SJCRH30 (cell line): ENCODE measurements at places on chromosomes 5 and 9. TPM values are rescaled to one million over a fixed set of nuclear protein-coding genes. Genes with fewer than 3 reads are reported as not detected.
A peak's percentile ranks its signal among the peaks of the same experiment; 100 is the strongest.

GRCh38 chr9:80383331-80383730 is 811.6 kb downstream of the TLE4 start:
- H3K4me1 ChIP-seq, result no peaks in the 10 kb centered on the region
- no peak overlapping the region for H3K4me3 ChIP-seq
- H3K27ac ChIP-seq, result no peak overlapping the region
- no peaks in the 10 kb centered on the region for H3K36me3 ChIP-seq

Gene RNF208
- total RNA-seq, result 0.23 and 0.43 TPM in 2 replicates

Gene ACTBL2
- total RNA-seq, result 0.05 TPM in 1 of 2 replicates, not detected in the other

DNA sequence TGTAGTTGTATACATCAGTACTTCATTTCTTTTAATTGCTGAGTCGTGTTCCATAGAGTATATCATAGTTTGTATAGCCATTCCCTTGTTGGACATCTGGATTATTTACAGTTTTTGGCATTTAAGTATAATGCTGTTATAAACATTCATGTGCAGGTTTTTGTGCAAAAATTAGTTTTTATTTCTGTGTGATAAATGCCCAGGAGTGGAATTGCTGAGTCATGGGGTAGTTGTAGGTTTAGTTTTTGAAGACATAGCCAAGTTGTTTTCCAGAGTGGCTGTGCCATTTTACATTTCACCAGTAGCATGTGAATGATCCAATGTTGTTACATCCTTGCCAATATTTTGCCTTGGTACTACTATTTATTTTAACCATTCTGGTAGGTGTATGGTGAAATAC is 12.5 kb downstream of the ZNF354B start:
- H3K4me3 ChIP-seq, result no peak overlapping the region
- no peaks in the 10 kb centered on the region for H3K27me3 ChIP-seq
- H3K36me3 ChIP-seq, result peaks cover 85% of the 10 kb centered on the region
- no peak overlapping the region for H3K27ac ChIP-seq
- no peak for DNase-seq

Gene CARTPT
- not detected in 2 replicates for total RNA-seq

Gene FOXD4L5
- total RNA-seq, result 0.33 and 0.59 TPM in 2 replicates

- no peaks in the 10 kb centered on the region; the same call in 1 of the 2 replicates for H3K36me3 ChIP-seq
- no peaks in the 10 kb centered on the region for H3K4me1 ChIP-seq
- no peak for DNase-seq
Measured at GRCh38 chr9:3386753-3387152, 139.0 kb downstream of the RFX3 start.

DNA sequence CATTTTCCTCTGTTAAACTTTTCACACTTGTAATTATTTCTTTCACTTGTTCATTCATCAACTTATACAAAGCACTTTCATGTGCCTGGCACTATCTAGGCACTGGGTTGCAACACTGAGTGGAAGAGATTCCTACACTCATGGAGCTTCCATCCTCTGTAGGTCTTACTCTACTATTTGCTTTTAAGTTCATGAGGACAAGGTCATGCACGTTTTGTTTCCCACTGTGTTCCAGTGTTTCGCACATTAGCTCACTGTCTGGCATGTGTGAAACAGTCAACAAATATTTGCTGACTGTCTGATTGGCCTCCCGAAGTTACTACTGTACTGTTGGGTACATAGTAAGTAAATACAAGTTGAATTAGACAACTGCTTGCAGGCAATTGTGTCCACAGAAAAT is 87.9 kb upstream of the IFNK start:
- no peak overlapping the region for H3K4me3 ChIP-seq
- DNase-seq, result no peak
- no peaks in the 10 kb centered on the region for H3K4me1 ChIP-seq
- H3K27me3 ChIP-seq, result no peaks in the 10 kb centered on the region

Gene APBB3
- total RNA-seq, result 10.2 and 16.9 TPM in 2 replicates

GRCh38 chr5:154015071-154015693 is 23.5 kb downstream of the FAM114A2 start:
- H3K27me3 ChIP-seq, result no peaks in the 10 kb centered on the region
- H3K4me3 ChIP-seq, result no peak overlapping the region
- no peak overlapping the region for H3K27ac ChIP-seq
- H3K36me3 ChIP-seq, result peaks cover 2% of the 10 kb centered on the region; the same call in 1 of the 2 replicates
- no peaks in the 10 kb centered on the region for H3K4me1 ChIP-seq
- DNase-seq, result peak; percentile 6

Gene COL15A1
- 7.5 and 7.6 TPM in 2 replicates for total RNA-seq

DNA sequence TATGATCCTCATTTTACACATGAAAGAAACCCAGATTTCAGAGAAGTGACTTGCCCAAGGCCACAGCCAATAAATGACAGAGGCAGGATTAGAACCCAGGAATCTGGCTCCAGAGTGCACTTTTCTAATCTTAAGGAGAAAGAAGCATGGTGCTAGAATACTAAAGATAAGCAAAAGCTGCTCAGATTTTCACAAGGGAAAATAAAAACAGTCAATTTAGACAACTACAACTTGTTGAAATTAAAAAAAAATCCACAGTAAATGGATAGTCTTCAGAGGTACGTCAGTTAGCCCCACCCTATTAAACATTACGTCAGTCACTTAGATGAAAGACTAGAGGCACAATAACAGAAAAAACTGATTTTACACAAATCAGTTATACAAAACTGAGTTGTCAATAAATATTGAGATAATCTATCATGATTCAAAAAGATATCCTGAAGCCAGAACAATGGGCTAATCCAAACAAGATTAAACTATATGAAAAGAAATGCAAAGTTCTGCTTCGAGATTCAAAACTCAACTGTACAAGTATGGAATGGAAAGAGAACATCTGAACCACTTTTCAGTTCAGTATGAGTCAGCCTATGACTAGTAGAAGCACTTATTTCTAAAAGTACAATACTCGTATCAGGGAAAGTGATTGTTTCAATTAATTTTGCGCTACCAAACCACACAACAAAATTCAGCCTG is 9.3 kb downstream of the TMEM245 start:
- H3K27ac ChIP-seq, result peak overlapping the region; percentile 12; the same call in 1 of the 2 replicates
- no peak overlapping the region for H3K4me3 ChIP-seq
- H3K4me1 ChIP-seq, result peaks cover 42% of the 10 kb centered on the region
- peaks cover 7% of the 10 kb centered on the region for H3K36me3 ChIP-seq

Gene SLC34A3
- total RNA-seq, result 0.06 TPM in 1 of 2 replicates, not detected in the other

Gene ZDHHC21
- total RNA-seq, result 5.5 and 7.4 TPM in 2 replicates

Gene SEMA4D
- total RNA-seq, result 0.08 TPM in 1 of 2 replicates, not detected in the other

Gene IFNA21
- total RNA-seq, result not detected in 2 replicates

GRCh38 chr9:120156376-120156775 is 423.6 kb downstream of the CDK5RAP2 start:
- no peaks in the 10 kb centered on the region for H3K36me3 ChIP-seq
- H3K27ac ChIP-seq, result no peak overlapping the region
- no peaks in the 10 kb centered on the region for H3K4me1 ChIP-seq
- peaks cover 12% of the 10 kb centered on the region; the same call in 1 of the 2 replicates for H3K27me3 ChIP-seq
- DNase-seq, result no peak
- H3K4me3 ChIP-seq, result no peak overlapping the region

Gene TTC1
- total RNA-seq, result 55.6 and 59.8 TPM in 2 replicates

Gene NUTM2G
- total RNA-seq, result 0.42 TPM in 1 of 2 replicates, not detected in the other

Gene PCDHAC2
- 0.08 TPM in 1 of 2 replicates, not detected in the other for total RNA-seq

DNA sequence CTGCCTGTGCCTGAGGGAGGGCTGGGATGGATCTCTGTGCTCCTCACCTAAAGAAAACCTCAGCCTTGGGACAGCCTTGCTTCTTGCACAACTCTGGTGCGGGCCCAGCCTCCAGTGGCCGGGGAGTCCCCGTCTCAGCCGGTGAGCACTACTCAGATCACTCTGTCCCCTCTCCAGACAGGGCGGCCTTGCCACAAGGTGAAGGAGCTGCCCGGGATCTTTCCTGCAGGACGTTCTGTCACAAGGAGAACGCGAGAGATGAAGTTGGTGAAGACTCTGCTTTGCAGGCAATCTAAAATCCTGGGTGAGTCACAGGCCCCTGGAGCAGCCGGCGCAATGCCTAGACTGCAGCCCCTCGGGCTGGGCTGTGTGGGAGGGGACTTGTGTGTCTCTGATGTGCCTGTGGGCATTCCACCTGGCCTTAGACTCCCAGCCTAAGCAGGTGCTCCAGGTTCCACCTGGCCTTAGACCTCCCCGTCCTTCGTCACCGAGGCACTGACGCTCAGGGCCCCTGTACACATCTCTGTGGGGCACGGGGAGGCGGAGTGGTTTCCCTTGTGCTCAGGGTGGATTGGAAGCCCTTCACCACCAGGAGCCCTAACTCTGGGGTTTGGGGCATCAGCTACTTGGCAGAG is 15.2 kb upstream of the IRX4 start:
- H3K4me3 ChIP-seq, result no peak overlapping the region
- no peaks in the 10 kb centered on the region for H3K4me1 ChIP-seq
- H3K27ac ChIP-seq, result no peak overlapping the region
- no peak for DNase-seq

Gene HNRNPH1
- total RNA-seq, result 828 and 1,009 TPM in 2 replicates

DNA sequence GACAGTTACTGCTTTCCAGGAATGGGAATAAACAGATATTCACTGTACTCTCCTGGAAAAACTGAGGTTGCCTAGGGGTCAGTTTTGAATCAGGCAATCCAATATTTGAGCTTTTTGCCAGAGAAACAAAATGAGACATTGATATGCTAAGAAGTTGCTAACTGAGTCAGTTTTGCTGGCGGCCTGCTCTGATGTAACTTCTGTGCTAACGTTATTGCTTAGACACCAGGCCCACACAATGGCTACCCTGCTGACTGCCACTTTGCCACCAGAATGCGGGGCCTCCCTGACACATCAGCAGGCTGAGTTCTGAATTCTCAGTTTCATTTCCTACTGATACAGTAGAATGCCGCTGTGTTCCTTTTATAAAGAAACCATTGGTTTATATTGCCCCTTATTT is 18.2 kb upstream of the ZNF618 start:
- H3K27me3 ChIP-seq, result no peaks in the 10 kb centered on the region
- H3K4me1 ChIP-seq, result no peaks in the 10 kb centered on the region
- no peak for DNase-seq

Gene NR6A1
- 5.1 and 6.0 TPM in 2 replicates for total RNA-seq

Gene TAS2R1
- not detected in 2 replicates for total RNA-seq

- H3K36me3 ChIP-seq, result no peaks in the 10 kb centered on the region
- no peak overlapping the region for H3K4me3 ChIP-seq
- no peak for DNase-seq
- no peak overlapping the region for H3K27ac ChIP-seq
- H3K4me1 ChIP-seq, result peaks cover 35% of the 10 kb centered on the region
Measured at GRCh38 chr5:154238776-154239481, 48.4 kb downstream of the GALNT10 start.

Gene TSLP
- total RNA-seq, result 0.43 and 0.69 TPM in 2 replicates

Gene TMEM215
- total RNA-seq, result not detected in 2 replicates

Gene ZBED3
- total RNA-seq, result 2.8 and 3.8 TPM in 2 replicates

Gene PCDHGA7
- total RNA-seq, result 3.6 and 4.7 TPM in 2 replicates

GRCh38 chr5:167786871-167787578 is 504.4 kb upstream of the WWC1 start:
- H3K4me1 ChIP-seq, result no peaks in the 10 kb centered on the region
- no peak for DNase-seq
- H3K4me3 ChIP-seq, result no peak overlapping the region
- H3K27ac ChIP-seq, result no peak overlapping the region

GRCh38 chr9:101787891-101788290 is 49.4 kb upstream of the GRIN3A start:
- H3K4me3 ChIP-seq, result no peak overlapping the region
- H3K36me3 ChIP-seq, result no peaks in the 10 kb centered on the region
- no peak overlapping the region for H3K27ac ChIP-seq
- no peaks in the 10 kb centered on the region for H3K27me3 ChIP-seq
- no peaks in the 10 kb centered on the region for H3K4me1 ChIP-seq

GRCh38 chr9:33698267-33698666 is 97.1 kb upstream of the PRSS3 start:
- no peak for DNase-seq
- no peak overlapping the region for H3K27ac ChIP-seq
- no peaks in the 10 kb centered on the region for H3K4me1 ChIP-seq
- H3K27me3 ChIP-seq, result no peaks in the 10 kb centered on the region
- no peak overlapping the region for H3K4me3 ChIP-seq

GRCh38 chr5:145777445-145778063 is 57.6 kb downstream of the PRELID2 start:
- no peak for DNase-seq
- no peaks in the 10 kb centered on the region; the same call in 1 of the 2 replicates for H3K27me3 ChIP-seq
- no peak overlapping the region for H3K4me3 ChIP-seq
- 0 out of 2 replicates have a peak, but pooled peaks cover 3% of the 10 kb centered on the region for H3K4me1 ChIP-seq
- no peaks in the 10 kb centered on the region for H3K36me3 ChIP-seq

DNA sequence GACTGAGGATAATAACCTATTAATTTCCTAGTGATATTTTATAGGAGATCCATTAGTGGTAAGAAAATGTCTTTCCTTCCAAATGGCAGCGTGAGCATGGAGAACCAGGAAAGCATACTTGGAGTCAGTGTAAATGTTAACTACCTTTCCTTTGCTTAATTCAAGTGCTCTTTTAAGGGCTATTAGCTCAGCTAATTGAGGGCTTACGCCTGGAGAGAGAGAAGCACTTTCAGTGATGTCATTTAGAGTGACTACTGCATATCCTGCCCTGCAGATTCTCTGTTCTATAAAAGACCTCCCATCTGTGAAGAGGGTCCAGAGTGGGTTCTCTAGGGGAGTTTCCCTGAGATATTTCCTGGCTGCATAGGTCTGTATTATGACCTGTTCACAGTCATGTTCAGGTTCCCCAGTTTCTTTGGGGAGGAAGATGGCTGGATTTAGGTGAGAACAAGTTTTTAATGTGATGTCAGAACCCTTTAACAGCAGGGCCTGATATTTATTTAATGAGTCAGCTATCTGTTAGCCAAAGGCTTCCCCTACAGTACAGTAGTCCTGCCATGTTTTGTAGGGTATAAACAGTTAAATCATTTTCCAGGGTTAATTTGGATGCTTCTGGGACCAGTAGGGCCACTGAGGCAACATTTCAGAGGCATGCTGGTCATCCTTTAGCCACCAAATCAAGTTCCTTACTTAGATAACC is 89.6 kb downstream of the TRIM36 start:
- H3K4me1 ChIP-seq, result no peaks in the 10 kb centered on the region
- no peak for DNase-seq
- H3K4me3 ChIP-seq, result no peak overlapping the region
- no peaks in the 10 kb centered on the region for H3K27me3 ChIP-seq
- no peaks in the 10 kb centered on the region for H3K36me3 ChIP-seq

DNA sequence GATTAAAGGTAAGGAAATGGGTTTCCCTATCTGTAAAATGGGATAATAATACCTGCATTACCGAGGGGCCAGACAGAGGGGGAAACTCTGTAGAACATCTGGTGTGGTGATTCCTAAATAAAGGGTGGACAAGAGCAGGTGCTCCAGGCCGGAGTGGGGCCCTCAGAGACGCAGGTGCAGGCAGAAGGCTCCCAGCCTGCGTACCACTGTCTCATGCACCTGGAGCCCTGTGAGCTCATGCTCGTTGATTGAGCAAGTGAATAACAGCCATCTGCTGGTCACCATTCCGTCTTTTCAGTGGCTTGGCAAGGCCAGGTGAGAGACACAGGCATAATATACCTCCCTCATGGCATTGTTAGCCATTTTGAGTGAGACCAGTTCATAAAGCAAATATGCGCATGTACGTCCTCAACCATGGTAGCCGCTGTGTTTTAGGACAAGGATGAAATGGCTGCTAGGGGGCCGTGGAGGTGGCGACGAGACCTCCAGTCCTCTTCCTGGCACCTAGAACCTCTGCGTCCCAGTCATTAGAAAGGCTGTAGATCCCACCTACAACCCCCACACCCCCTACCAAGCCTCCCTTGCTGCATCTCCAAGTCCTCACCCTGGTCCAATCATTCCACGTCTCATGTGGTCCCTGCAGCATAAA is 198.0 kb upstream of the MVB12B start:
- H3K4me3 ChIP-seq, result no peak overlapping the region
- no peak overlapping the region for H3K27ac ChIP-seq
- H3K4me1 ChIP-seq, result no peaks in the 10 kb centered on the region
- DNase-seq, result no peak
- no peaks in the 10 kb centered on the region for H3K27me3 ChIP-seq
